ENCODE measurements at places on chromosomes 1 and 21.

- no peak for DNase-seq
Observed at GRCh38 chr1:118558933-118559332, 373.9 kb upstream of the SPAG17 start.

- DNase-seq, result no peak
Observed at GRCh38 chr21:20943561-20943997, 54.6 kb upstream of the NCAM2 start.

- DNase-seq, result no peak
Observed at GRCh38 chr21:45579383-45580180, 37.3 kb upstream of the SLC19A1 start.

DNA sequence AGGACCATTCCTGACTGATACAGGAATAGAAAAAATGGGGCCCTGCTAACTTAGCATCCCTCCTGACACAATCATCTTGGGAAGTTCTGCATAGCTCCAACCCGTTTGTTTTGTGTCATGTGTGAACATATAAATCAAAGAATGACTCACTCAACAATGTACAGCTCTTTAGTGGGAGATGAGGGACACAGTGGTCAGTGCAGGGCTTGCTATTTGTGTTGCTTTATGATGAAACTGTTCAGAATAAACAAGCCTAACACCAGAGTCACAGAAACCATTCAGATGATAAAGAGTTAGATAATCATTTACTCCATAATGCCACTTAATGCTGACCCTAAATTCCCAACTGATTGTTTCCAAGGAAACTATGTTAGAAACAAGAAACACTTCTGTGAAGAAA, 154.2 kb upstream of the ZNHIT6 start:
- no peak for DNase-seq

GRCh38 chr1:76137746-76138145, 63.2 kb downstream of the ST6GALNAC3 start:
- no peak for DNase-seq

All from stimulated activated CD4-positive, alpha-beta T cell treated with anti-CD3 and anti-CD28 coated beads, Interleukin-15, amount 100 ng/mL, for 24 hours (primary cell).